ENCODE measurements at places on chromosomes 11 and 22. TPM values are rescaled to one million over a fixed set of nuclear protein-coding genes. Genes with fewer than 3 reads are reported as not detected.

The APOA4 gene
- total RNA-seq = not detected

The POU2F3 gene
- not detected for total RNA-seq

The OR6T1 gene
- not detected for total RNA-seq

The TRIM48 gene
- not detected for total RNA-seq

The LUZP2 gene
- total RNA-seq = not detected

The BTBD18 gene
- total RNA-seq = not detected

The NPAS4 gene
- total RNA-seq = not detected

The MUC5AC gene
- not detected for total RNA-seq

The MAJIN gene
- not detected for total RNA-seq

The GUCD1 gene
- total RNA-seq = 125 TPM

The CDC42BPG gene
- not detected for total RNA-seq

The GLYAT gene
- total RNA-seq = not detected

DNA sequence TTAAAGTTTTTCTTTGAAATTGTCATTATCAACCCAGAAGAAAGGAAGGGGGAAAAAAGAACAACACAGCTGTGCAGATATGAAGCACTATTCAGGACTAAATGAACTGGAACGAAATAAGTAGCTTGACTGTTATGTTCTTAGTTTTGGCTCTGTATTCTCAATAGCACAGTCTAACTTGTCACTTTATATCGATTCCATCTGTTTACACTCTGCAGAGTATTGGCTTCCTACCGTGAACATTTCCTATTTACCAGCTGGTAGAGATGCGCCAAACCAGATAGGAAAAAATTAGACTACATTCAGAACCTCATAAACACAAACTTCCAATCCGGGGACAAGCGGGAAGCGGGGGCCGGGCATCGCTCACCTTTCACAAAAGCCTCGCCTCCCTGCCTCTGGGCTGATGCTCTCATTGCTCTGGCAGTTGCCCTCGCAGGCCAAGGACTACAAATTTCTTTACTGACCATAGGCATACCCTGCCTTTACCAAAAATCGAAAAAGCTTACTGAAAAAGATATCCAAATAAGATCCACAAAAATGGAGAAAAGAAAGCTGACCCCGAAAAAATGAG is 66.2 kb downstream of the EFCAB6 start:
- no peak for DNase-seq

- DNase-seq = peak; percentile 23
Measured at GRCh38 chr11:118338637-118339061, 3.9 kb downstream of the CD3D start.

DNA sequence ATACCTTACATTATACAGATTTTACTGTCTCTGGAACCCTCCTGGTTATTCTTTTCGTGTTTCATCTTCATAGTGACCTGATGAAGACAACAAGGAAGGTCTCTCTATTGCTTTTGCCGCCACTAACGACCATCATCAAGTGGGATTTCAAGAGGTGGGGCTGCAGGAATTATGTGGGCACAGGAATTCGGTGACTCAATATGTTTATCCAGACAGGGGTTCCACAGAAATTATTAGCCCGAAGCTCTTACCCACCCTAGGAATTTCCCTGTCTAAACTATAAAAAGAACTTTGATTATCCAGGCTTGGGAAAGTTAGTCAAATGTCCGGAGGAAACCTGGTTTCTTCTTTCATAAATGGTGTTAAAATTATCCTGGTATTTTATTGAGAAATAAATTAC is 566.8 kb upstream of the TENM4 start:
- DNase-seq = no peak

- no peak for DNase-seq
Measured at GRCh38 chr11:104096900-104097299, 60.5 kb downstream of the DDI1 start.
